Small intestine (tissue), 16 donors: ENCODE measurements at places on chromosomes 12 and 14. TPM values are rescaled to one million over a fixed set of nuclear protein-coding genes. Genes with fewer than 3 reads are reported as not detected.

The C14orf132 gene
- 0.45 TPM for polyA plus RNA-seq

DNA sequence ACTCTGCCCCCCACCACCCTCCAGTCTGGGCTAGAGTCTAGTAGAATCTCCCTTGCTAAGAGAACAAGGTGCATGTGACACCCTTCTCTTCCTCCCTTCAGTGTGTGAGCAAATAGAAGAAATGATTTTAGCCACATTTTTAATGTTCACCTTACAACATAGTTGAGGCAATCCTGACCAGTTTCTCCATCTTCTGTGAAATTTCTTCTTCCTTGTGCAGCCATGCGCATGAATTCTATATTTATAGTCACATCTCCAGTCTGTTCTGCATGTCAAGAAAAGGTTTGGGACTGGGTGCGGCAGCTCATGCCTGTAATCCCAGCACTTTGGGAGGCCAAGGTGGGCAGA, 9.5 kb upstream of the LTA4H start:
- no peak for DNase-seq

The ATF7IP gene
- polyA plus RNA-seq = 3.6 TPM

- DNase-seq = no peak
Measured at GRCh38 chr12:123939716-123940626, 32.7 kb downstream of the CCDC92 start.

GRCh38 chr12:124626971-124627411, 59.6 kb upstream of the NCOR2 start:
- DNase-seq = no peak

The MYF6 gene
- 0.31 TPM for polyA plus RNA-seq

DNA sequence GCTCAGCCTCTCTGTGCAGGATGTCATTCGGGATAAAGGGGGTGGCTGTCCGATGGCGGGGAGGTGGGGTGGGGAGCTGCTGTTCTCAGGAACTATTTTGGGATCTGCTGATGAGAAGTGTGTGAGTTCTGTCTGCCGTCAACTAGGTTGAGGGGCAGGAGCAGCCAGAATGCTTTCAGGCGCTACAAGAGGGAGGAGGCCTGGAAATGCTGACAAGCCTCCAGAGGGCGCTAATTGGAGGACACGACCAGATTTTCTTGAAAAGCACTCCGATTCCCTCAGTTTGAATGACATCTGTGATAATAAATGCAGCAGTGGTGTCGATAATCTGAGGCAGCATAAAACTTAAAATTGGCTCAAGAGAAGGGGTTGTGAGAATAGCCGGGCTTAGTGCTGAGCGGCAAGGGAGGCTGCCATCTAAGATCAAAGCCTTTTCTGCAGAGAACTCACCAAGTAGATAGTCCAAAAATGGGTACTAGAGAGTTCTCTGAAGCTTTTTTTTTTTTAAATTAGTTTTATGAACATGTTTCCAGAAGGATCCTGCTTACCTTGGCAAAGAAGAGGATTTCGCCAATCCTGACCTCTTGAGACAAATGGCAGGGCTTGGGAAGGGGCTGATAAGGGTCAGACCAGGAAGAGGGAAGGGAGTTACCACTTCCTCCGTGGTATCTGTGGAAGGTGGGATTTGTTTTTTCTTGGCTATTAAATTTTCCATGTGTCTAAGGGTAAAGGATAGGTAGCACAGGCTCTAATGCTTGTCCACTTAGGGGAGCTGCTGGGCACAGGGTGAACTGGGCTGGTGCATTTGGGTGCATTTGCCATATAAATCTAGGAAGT, 94.4 kb downstream of the CRACR2A start:
- peak; percentile 44 for DNase-seq

DNA sequence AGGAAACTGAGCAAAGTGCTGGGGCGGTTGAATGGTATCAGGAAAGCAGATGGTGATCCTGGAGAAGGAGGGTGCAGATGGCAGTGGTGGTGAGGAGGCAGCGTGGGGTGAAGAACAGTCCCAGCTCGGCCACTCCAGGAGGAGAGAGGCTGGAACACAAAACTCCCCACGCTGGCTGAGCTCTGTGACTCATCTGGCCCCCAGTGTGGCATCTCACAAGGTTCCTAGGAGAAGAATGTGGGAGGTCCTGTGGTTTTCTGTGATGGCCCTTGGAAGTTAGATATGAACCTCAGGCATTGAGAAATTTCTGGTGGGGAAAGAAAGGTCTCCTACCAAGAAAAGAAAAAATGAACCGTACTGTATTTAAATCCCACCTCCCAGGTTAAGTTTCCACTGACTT, 8.0 kb upstream of the NRXN3 start:
- DNase-seq = no peak

The CLEC14A gene
- polyA plus RNA-seq = 47.7 TPM

The MAP4K5 gene
- 11.1 TPM for polyA plus RNA-seq

- no peak for DNase-seq
Measured at GRCh38 chr12:81949416-81949815, 190.3 kb upstream of the PPFIA2 start.

The RNFT2 gene
- 0.54 TPM for polyA plus RNA-seq

The NTF3 gene
- 1.6 TPM for polyA plus RNA-seq

DNA sequence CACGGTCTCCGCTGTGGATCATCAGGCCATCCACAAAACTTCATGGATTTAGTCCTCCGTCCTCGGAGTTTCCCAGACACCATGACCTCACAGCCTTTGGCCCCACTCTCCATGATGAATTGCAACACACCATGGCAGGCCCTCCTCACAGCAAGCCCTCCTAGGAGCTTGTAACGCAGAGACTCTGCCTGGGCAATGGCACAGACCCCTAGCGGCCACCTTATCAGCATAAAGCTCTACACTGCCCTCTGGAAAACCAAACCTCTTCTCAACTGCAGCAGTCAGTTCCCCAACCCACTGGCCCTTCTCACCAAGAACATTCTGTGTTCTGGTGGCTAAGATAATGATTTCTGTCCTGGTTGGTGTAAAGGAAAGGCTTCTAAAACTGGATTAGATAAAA, 238.4 kb upstream of the USP15 start:
- no peak for DNase-seq

GRCh38 chr12:104909761-104910160, 48.3 kb downstream of the SLC41A2 start:
- no peak for DNase-seq

GRCh38 chr14:104792101-104792884, 3.3 kb downstream of the AKT1 start:
- DNase-seq = no peak

The PDE6H gene
- polyA plus RNA-seq = not detected

The EGLN3 gene
- polyA plus RNA-seq = 33.3 TPM

DNA sequence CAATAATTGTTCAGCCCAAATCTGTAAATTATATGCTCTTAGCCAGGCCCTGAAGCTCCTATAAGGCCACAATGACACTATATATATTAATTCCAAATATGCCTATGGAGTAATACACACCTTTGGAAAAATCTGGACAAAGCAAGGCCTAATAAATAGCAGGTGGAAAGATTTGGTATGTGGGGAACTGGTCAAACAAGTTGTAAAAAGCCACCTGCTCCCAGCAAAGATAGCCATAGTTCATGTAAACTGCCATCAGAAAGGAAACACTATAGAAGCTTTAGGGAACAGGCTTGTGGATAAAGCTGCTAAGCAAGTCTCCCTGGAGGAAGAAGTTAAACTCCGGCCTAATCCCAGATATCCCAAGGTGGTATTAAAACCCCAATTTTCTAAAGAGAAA, 29.7 kb downstream of the PRMT8 start:
- DNase-seq = peak; percentile 4

GRCh38 chr14:91872011-91872501, 4.7 kb upstream of the TC2N start:
- DNase-seq = peak; percentile 35

- DNase-seq = no peak
Measured at GRCh38 chr12:55036326-55037115, 16.7 kb downstream of the NEUROD4 start.

- DNase-seq = peak; percentile 65
Measured at GRCh38 chr14:63524537-63525155, 18.5 kb downstream of the PPP2R5E start.

The MDGA2 gene
- 0.06 TPM for polyA plus RNA-seq

The DACT1 gene
- 2.4 TPM for polyA plus RNA-seq

The SMAGP gene
- polyA plus RNA-seq = 48.7 TPM

The GUCY2C gene
- polyA plus RNA-seq = 46.1 TPM

DNA sequence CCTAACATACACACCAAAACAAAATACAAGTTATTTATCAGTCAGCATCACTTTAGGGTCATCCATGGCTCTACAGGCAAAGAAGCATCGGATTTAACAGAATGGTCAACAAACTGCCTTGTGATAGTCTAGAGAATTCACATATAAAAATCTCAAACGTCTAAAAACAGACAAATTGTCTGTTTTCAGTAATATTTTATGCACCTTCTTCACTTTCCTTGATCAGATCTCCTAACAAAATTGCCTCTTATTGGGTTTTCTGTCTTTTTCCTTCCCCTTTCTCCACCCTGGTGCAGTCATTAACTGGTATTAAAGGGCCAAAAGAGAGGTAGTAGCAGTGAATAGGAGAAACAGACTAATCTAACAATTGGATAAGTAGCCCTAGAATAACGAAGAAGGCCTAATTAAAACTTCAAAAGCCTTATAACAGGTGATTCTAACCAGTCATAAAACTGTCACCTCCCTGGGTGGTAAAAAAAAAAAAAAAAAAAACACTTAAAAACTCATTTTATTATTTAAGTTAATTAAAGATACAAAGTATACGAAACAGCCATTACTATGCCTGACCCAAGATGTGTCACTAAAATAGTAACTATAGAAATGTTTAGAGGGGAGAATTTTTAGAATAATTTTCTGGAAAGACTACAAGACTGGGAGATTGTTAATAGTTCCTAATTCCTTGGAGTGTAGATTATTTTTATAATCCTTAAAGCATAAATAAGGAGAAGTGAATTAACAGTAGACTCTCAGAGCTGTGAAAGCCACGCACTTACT, 1.5 kb downstream of the KIF21A start:
- DNase-seq = no peak

GRCh38 chr12:84712747-84713146, 199.9 kb downstream of the SLC6A15 start:
- DNase-seq = no peak

The NUAK1 gene
- polyA plus RNA-seq = 0.67 TPM

DNA sequence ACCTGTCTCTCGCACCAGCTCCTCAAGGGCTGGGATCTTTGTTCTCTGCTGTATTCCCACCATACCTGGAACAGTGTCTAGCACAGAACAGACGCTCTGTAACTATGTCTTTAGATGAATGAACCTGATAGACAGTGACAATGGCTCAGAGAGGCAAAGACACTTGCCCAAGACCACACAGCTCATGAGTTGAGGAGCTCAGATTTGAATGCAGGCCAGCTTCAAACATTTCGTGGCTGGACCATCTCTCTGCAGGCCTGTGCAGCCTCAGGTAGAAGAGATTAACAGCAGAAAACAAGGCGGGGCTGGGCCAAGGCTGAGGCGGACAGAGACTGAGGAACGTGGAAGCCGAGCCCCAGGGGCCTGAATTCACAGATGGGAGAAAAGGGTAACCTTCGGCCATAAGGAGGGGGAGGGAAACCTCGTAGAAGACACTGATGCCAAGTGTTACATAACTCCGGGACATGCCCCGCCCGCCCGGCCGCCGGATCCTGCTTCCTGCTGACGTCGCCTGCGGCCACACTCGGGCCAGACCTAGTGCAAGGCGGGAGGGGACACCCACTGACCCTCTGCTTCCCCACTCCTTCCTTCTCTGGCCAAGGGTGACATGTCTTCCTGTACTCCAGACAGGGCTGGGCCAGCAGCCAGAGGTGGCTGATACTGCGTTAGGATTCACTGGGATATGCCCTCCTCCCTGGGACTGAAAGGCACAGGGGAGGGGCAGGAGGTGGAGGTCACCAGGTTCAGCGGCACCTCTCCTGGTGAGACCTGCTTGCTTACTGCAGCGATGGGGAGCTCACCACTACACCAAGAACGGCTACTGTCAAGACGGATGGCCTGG, 86.8 kb downstream of the RFLNA start:
- peak; percentile 89 for DNase-seq

The KRT86 gene
- polyA plus RNA-seq = 0.84 TPM

GRCh38 chr12:20436316-20436715, 68.0 kb downstream of the PDE3A start:
- DNase-seq = peak; percentile 58

DNA sequence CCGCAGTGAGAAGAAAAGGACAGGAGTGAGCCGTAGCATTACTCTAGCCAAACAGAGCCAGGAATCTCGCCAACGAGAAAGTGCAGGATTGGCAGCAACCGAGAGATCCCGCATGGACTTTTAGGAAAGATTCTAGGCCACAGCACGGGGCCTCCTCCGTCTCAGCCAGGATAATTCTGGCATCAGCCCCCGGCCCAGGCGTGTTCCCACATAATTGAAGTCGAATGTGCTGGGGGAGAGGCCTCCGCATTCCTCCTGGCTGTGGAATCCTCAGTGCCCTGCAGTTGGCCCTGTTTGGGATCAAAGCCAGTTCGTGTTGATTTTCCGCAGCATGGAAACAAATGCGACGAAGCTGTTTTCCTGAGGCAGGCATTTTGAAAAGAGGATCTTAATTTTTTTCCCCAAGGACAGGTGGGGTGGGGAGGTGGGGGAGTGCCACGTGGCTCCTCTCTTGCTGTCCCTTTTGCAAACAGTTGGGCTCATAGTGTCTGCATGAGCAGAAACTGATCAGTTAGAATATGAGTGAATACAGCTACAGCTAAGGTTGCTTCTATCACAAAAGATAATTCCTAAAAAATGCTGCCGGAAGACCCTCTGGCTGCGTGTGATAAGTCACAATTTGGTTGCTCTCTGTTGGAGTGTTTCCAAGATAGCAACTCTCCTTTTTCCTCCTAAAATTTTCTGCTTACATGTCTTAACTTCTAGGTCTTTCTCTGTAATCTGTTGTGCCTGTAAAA, 37.3 kb upstream of the ATXN2 start:
- peak; percentile 27 for DNase-seq

The LRRC43 gene
- 0.27 TPM for polyA plus RNA-seq

- DNase-seq = no peak
Measured at GRCh38 chr12:3300833-3301401, 190.1 kb upstream of the PRMT8 start.

DNA sequence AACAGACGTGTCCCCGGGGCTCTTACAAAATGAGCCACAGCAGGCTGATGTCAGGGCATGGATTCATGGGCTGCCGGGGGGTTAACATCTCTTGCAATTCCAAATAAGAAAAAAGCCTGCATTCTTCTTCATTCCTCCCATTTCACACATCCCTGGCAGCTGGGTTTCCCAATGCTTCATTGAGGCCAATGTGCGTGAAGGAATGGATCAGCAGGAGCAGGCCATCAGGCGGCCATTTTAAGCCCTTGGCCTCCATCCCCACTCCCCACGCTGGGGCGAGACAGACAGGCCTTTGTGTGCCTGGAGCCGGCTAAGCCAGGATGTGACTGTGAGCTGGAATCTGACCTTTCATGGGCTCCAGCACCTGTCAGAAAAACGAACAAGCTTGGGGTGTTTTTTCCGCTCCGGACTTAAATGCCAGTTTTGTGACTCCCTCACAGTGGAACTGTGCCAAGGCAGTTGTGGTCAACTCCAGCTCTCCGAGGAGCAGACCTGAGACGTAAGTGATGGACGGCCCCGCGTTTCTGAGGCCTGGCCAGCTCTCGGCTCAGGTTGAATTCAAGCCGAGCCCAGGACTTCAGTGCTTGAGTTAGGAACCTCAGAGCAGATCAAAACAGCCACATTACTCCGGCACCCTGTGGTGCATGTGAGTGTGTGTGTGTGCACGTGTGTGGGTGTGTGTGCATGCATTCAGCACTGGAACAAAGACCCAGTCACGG, 133.1 kb downstream of the TMEM30B start:
- no peak for DNase-seq

GRCh38 chr14:100539003-100539660, 48.1 kb downstream of the BEGAIN start:
- DNase-seq = no peak
